ENCODE measurements at places on chromosomes 12 and 14.
A peak's percentile ranks its signal among the peaks of the same experiment; 100 is the strongest.

DNA sequence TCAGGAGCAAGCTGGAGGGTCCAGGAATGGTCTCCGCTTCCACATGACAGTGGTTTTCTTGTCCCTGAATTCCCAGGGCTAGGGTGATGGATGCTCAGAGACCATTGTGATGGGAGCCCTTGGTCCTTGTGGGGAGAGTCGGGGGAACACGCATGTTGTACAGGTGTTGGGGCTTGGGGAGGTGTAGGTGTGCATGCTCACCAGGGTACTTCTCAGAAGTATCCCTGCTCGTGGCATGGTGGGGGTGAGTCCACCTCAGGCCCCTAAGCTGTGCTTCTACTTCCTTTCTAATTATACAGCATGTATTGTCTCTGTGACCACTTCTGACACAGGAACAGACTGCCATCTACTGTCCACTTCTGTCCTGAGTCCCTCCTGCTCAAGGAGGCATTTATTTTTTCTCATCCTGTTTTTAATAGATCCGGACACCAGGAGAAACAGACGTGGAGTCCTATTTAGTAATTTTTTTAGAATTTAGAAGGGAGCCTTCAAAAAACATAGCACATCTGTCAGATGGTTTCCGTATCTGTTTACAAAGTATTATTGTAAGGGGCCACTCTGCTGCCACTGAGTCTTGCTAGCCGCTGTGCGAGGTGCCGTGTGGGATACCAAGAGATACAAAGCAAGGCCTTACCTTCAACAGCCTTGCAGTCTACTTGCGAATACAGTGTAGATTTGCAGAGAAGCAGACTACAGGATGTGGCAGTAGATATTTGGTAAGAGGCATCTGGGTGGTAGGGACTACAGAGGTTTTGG is 10.5 kb downstream of the NTF3 start:
- peak; percentile 31 for DNase-seq

DNA sequence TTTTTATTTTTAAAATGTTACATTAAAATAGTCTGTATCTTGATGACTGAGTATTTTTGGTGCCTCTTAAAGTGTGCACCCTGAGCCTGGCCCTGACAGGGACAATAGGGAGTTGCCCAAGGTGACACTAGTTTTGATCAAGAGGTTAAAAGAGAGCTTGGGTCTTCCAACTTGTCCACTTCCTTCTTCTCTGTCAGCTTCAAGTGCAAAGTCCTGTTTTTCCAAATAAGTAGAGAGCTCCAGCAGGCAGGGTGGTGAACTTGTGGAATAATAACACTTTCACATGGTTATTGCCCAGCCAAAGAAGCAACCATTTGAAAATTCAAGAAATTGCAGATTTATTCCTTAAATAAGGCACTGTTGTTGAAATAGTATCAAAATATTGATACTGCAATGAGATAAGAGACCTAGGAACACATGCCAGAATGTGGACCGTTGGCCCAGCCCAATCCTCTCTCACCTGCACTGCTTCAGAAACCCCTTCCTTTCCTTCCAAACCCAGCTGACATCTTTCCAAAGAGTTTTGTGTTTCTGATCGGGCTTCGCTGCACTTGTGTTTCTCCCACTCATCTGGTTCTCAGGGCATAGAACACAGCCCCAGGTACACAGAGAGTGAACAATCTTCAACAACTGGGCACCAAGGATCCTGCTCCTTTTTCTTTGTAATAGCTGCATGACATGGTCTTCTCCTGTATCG is 13.8 kb upstream of the COL2A1 start:
- no peak for DNase-seq

GRCh38 chr12:116393255-116393654 is 115.8 kb upstream of the MED13L start:
- no peak for DNase-seq

GRCh38 chr12:9204380-9204779 is 3.8 kb downstream of the PZP start:
- DNase-seq, result no peak

DNA sequence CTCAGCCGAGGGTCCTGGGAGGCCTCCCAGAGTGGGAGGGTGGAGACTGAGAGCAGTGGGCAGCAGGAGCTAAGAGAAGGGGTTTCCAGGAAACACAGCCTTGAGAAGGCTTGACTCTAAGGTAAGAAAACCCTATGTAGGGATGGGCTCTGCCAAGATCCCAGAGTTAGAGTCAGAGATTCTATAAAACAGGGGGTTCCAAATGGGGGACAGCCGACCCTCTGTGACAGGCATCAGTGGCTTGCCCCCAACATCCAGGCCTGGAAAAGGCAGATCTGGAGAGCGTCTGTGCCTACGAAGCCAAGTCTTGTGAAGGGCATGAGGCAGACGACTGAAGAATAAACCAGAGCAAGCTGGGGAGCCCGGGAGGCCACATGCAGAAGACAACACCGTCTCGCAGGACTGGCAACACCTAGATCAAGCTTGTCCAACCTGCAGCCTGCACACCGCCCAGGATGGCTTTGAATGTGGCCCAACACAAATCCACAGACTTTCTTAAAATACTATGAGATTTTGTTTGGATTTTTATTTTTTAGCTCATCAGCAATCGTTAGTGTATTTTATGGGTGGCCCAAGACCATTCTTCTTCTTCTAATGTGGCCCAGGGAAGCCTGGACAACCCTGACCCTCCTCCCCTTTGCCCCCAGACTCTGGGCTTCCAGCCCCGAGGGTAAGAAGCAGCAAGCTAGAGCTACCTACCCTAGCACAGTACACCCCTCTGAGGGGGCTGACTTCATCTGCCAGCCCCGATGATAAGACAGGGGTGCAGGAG is 42.1 kb downstream of the PRMT8 start:
- DNase-seq, result no peak

GRCh38 chr14:79578470-79578869 is 632.8 kb downstream of the DIO2 start:
- no peak for DNase-seq

DNA sequence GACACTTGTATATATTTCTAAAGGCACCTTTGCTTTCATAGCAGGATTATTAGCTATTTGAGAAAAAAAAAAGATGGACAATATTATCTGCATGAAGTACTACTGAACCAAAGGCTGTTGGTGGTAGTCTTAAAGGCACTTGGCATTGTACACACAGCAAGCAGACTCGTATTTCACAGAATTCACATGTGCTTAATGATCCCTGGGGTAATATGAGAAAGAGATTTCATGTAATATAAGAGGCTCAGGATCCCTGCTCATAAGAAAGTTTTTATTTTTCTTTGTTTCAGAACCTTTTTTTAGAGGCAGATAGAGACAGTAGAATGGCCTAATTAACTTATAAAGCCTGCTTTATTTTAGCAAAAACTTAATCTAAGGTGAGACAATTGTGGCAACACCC is 59.5 kb downstream of the SYNE2 start:
- DNase-seq, result no peak

DNA sequence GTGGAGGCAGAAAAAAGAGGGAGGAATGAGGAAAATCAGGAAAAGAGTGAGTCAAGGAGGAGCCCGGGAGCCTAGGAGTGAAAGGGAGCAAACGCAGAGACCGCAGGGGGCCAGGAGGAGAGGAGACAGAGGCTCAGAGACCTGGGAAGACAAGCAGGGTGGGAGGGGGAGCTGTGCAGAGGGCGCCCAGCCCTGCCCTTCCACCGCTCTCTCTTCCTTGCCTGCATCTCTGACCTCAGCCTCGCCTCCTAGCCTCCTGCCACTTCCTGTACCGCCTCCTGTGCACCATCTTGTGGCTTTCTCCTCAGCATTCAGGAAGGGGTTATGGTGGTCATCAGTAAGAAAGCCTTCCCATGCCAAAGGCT is 1.3 kb downstream of the CLSTN3 start:
- DNase-seq, result no peak

- no peak for DNase-seq
Observed at GRCh38 chr14:61177279-61178225, 103.6 kb downstream of the TMEM30B start.

DNA sequence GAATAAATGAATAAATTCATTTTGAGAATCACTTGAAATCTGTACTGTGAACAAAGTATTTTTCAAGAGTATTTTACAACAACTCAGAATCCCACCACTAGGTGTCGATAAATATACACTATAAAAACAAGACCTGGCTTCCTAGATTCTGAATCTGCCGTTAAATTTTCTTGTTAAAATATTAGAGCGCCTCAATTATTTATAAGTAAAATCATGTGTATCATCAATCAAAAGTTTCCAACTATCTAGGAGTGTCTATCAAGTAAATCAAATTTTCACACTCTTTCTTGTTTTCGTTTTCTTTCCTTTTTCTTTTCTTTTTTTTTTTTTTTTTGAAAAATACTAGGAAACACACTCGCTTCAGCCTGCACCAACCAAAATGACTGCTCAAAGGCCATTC is 179.2 kb upstream of the DCN start:
- DNase-seq, result peak; percentile 64

DNA sequence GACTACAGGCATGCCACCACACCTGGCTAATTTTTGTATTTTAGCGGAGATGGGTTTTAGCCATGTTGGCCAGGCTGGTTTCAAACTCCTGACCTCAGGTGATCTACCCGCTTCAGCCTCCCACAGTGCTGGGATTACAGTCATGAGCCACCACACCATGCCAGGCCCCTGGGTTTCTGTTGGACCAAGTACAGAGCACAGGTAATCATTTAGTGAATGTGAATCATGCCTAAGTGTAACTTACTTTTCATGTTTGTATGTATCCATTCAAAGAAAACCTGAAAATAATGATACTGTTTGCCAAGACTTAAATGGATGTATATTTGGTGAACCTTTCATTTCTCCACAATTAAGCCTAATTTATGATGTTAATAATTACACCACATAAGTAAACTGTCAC is 65.9 kb downstream of the FGD6 start:
- no peak for DNase-seq

DNA sequence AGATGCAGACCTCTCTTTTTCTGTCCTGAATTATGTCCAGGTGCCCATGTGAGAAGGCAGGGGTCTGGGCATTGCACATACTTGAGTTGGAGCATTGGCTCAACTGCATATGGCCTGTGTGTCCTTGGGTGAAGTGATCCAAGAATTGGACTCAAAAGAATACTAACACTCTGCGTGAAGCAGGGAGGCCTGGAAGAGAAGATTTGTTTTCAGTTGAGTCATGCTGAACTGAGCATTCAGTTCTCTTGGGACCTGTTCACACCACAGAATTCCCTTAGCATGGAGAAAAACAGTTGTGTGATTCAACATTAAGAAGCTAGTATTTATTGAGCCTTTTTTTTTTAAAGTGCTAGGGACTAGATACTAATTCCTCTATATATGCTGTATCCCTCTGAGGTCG is 164.7 kb upstream of the TBX3 start:
- DNase-seq, result no peak

DNA sequence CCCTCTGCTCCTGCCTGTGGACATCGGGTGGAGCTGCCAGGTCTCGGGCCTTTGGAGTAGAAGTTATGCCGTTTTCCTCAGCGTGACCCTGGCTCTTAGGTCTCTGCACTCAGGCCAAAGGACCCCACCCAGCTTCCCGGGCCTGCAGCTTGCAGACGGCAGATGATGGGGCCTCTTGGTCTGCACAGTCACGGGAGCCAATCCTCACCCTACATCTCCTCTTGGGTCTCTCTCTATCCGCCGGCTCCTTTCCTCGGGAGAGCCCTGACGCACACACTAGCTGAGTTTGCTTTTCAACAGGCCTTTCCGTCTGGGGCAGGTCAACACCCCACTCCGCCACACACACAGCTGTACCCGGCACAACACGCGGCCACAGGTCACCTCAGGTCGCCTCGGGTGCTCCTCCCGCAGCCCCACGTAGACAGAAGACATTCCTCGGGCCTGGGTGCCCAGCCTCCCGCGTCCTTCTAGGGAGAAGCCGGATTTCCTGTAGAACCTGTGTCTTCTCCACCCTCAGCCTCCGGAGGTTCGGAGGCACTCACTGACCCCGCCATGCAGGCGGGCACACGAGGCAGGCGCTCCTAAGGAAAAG is 9.9 kb downstream of the GALNT9 start:
- no peak for DNase-seq

- DNase-seq, result no peak
Observed at GRCh38 chr14:50573862-50574261, 13.9 kb downstream of the ATL1 start.

GRCh38 chr14:89922031-89922907 is 32.3 kb downstream of the EFCAB11 start:
- no peak for DNase-seq
